Mucosa of descending colon (tissue), 3 donors: ENCODE measurements at places on chromosomes 6 and 20. TPM values are rescaled to one million over a fixed set of nuclear protein-coding genes. Genes with fewer than 3 reads are reported as not detected.

BPI gene
- total RNA-seq = 0.19 TPM

DNA sequence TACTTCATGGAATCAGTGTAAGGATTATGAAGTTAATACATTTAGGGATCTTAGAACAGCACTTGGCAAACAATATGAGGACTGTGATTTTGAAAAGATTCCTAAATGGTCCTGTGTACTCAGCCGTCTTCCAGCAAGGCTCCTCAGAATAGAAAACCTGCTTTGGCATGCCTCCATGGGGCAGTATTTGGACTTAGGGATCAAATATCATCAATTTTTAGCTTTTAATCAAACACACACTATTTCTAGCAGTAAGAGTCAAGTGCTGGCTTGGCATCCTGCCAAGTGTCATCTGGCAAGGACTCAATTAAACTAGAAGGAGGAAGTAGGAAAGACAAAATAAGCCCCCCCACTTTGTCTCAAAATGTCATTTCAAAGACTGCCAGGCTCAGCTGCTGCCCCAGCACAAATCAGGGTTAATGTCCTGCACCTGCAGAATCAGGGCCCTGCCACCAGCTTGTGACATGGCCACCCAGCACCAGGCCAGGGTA is 40.8 kb downstream of the IYD start:
- no peak for DNase-seq

DNA sequence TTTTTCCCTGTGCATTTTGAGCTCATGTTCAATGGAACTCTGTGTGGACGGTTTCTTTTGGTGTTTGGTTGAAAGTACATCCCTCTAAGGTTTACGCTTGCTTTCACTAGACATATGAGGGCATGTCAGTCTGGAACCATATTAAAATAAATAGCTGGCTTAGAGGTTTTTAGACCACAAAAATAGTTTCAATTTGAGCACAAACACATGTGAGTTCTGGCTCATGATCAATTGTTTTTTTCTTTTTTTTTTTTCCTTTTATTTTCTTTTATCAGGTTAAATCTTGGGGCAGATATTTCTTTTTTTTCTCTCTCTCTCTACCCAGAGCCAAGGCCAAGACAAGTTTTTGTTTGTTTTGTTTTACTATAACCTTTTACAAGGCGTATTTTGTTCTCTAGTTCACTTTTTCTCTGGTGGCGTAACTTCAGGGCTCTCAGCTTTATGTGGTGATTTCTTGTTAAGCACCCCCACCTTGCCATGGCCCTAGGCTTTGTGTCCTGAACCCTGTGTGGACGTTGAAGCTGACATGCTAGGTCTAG is 92.9 kb downstream of the SHLD1 start:
- DNase-seq = no peak

DNA sequence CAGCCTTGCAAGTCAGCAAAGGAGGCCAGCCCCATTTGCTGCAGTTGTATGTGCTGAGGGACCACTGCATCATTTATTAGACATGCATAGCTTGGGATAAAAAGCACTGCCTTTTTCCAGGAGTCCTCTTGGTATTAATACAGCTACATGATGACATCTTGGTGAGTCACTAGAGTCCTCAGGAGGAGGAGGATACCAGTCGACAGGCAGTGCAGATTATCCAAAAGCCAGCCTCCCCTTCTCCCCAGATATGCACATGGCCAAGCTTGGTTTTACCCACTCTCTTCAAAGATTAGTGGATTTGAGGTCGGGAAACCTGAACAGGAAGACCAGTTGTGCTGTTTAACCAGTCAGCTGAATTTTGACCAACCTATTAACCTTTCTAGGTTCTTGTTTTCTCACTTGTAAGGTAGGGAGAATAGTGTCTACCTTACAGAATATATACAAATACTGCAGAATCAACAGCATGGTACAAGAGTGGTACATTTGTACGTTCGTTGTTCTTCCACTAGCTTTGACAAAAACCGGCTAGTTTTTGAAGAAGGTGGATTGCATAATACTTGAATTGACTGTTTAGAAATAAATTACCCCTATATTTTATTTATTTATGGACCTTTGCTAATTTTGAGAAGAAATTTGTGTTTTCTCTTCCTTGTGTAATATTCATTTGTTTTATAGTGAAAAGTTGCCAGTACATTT is 31.9 kb downstream of the VAPB start:
- no peak for DNase-seq
